ENCODE measurements at places on chromosomes 5 and 9.

DNA sequence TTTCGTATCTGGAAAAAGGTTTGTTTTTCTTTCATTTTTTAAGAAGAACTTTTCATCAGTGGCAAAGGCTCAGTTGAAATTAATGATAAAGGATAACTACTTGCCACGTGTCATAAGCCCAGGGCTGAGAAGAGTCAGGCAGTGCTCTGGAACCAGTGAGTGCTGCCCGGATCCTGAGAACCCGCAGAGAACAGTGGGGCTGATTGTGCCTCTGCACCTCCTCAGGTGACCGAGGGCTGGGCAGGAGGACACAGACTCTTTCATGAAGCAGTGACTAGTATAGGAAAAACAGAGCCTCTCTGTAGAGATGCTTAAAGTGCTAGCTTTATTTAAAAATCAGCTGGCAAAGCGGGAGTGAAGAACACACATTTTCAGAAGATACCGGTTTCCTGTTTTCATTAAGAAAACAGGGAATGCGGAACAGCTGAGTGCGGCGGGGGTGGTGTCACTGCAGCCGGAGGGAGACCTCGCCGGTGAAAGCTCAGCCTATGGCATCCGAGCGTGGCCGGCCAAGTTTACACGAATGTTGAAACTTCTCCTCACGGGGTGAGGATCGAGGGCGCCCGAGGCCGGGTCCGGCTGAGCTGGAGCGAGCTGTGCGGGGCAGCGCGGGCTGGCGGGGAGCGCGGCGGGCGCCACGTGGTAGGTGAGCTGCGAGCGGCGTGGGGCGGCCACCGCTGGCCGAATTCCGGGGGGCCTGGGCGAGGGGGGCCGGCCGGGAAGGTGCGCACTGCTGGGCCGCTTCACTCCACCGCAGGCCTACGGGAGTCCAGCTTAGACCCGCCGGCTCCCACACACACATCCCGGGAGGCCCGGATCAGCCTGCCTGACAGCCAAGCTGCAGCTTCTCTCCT is 134.7 kb upstream of the DMRT1 start:
- DNase-seq = peak; percentile 67

- DNase-seq = no peak
These were observed 61.4 kb downstream of the SLC44A1 start for GRCh38 chr9:105305856-105306255.

DNA sequence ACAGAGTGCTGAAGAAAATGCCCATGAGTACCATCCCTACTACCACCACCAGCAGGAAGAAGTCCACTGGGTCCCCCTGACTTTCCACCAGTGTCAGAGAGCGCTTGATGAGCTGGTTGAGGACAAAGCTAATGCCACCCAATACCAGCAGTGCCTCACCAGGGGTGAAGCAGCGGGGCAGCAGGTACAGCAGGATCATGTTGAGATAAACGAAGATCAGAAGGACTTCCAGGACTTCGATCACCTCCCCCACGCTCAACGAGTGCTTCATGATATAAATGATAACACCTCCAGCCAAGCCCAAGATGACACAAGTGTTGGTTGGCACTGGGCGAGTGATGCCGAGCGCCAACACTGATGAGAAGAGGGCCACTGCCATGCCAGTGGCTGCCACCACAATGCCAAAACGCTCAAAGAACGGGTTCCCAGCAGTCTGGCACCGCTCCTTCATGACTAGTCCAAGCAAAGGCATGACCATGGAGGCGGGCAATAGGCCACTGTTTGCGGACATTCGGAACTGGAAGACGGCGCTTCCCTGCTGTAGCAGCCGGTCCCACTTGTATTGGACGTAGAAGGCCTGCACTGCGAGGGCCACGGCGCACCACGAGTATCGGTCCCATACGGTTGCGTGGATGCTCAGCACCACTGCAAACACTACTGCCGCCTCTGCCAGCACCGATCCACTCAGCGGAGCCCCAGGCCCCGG is 679 bp downstream of the DOLK start:
- no peak for DNase-seq

DNA sequence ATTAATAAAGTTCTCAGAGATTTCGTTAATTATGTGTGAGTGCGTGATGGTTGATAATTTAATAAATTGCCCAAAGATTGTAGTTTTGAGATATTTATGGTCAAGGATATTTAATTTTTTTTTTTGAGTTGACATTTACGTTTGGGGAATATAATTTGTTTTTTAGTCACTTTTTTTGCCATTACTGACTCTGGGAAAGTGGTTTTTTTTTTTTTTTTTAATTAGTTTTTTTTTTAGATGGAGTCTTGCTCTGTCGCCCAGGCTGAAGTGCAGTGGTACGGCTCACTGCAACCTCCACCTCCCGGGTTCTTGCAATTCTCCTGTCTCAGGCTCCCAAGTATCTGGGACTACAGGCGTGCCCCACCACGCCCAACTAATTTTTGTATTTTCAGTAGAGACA is 1.7 kb downstream of the BDP1 start:
- no peak for DNase-seq

GRCh38 chr9:12183321-12183720 is 509.9 kb upstream of the TYRP1 start:
- no peak for DNase-seq

- DNase-seq = no peak
These were observed 31.5 kb downstream of the RAPGEF1 start for GRCh38 chr9:131708226-131709002.

GRCh38 chr9:18056269-18056992 is 417.5 kb upstream of the ADAMTSL1 start:
- no peak for DNase-seq

DNA sequence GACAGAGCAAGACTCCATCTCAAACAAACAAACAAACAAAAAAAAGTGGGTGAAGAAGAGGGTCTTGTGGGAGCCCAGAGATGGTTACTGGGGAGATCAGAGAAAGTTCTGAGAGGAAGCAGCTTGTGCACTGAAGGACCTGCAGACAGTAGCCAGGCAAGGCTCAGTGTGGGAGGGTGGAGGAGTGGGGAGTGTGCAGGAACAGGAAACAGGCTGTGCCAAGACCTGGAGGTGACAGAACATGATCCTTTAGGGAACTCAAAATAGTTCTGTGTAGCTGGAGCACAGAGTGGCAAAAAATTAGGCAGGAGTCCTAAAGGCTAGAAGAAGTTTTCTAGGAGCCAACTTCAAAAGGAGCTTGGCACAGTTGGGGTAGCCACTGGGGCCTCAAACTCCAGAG is 19.2 kb upstream of the NANS start:
- no peak for DNase-seq

DNA sequence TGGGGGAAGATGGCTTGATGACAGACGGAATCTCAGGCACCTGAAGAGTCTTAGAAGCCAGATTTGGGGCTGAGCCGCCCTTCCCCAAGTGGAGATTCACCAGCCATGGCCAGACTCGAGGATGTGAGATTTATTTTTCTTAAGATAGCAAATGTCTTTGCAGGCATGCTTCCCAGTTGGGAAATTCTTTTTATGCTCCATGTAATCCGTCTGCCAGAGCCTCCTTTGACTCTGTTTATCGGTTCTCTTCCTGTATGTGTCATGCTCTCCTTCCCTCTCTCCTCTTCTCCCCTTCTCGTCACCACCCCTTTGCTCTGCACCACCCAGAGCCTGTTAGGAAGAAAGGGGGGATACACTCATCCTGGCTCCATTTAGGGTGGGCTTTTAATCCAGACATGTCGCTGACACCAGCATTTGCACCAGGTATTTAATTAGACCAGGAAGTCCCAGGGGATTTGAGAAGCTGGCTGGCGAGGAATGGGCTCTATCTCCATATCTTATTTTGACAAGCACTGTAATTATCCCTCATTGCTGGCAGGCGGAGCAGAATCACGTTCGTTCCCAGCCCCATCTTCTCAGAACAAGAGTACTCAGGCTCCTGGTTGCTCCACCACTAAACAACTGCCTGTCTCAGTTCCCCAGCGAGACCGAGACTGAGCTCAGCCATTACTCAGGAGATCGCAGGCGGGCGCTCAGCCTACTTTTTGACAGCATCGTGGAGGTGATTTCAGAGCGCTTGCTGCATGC is 50.9 kb downstream of the KCNIP1 start:
- peak; percentile 32 for DNase-seq

DNA sequence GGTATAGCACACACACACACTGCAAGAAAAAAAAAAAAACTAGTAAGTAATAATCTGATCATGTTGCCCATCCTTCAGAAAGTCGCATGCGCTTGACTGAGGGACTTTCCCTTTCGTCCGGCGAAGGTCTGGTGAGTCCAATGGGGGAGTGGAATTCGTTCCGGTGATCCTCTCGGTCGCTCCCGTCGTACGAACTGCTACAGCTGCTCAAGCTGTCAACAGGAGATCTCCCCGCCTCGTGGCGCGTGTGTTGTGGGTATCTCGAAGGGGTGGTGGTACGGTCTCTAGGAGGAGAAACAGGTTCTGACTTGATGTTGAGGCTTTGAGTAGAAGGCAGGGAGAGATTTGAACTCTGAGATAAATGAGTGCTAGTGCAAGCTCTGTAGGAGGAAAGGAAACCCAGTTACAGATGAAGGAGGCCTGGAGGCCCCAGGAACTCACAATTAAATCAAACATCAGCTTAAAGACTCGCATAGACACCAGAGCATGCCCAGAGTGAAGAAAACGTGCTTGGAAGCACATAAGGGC is 160.4 kb downstream of the MEF2C start:
- DNase-seq = peak; percentile 59

- no peak for DNase-seq
These were observed 86.9 kb downstream of the PTPN3 start for GRCh38 chr9:109411069-109411761.

DNA sequence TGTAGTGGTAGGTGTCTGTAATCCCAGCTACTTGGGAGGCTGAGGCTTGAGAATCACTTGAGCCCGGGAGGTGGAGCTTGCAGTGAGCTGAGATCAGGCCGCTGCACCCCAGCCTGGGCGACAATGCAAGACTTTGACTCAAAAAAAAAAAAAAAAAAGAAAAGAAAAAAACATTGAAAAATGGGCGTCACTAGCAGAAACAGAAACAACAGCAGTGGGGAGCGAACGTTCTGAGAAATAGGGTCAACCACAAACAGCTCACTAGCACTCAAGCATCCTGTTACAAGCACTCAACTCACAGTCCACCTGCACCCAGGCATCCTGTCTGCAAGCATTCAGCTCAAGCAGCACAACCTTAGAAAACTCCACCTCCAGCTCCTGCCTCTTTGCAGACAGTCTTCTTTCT is 17.2 kb downstream of the TRIM14 start:
- no peak for DNase-seq

- DNase-seq = no peak
These were observed 916 bp downstream of the SHLD3 start for GRCh38 chr5:65625743-65626142.

DNA sequence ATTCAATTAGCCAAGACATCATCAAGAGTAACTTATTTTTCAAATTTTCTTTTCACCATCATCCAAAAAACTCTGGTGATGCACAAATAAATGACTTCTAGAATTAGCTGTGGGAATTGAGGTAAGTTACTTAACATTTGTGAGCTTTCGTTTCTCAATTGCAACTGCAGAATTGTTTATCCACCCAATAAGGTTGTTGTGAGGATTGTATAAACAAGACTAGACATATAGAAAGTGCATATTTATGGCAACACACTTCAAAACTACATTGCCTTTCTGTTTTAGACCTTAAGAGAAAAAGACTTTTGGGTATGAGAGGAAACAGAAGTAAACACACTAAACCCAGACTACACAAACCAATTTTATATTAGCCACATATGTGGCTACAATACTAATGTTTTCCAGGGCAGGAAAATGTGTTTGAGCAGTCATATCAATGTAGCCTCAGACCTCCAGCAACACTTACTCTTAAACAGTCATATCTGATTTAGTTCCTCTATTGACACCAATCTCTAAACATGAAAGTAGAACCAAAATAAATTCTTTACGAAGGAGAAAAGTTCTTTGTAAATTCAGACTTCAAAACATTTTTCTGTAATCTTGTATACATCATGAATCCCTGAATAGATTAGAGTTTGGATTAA is 488.0 kb upstream of the CYLC2 start:
- DNase-seq = no peak

GRCh38 chr5:8700671-8701070 is 831.7 kb downstream of the MTRR start:
- DNase-seq = no peak

DNA sequence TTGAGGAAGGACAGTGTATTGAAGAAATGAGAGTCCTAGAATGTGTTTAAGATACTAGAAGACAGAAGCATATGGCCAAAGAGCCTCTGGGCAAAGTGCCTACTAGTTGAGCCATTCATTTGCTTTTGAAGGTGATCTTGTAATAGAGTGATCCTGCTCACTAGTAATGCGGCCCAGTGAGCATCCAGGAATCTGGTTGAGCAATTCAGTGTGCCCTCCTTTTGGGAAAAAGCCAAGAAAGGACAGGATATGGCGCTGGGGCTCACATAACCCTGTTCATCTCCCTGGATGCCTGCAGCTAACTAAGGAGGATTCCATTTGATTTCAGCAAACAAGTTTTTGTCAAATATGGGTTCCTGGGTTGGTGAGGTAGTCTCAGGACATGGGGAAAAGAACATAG is 16.3 kb downstream of the ADAM19 start:
- DNase-seq = no peak

DNA sequence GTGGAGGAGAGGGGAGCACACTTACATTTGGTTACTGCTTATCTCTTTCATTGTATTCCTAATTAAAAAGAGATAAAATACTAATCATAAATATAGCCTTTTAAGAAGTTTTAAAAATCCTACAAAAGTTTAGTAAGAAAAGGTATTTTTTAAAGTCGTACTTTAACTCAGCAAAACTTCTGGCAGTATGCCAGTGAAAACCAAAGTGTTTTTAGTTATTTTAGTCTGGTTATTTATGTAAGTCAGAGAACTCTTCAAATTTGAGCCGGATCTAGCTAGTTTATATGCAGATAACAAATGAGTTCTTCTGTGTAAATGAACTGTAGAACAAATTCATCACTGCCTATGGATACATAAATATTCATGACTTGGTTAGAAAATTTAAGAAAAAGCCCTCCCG is 36.5 kb upstream of the ANKDD1B start:
- DNase-seq = no peak

DNA sequence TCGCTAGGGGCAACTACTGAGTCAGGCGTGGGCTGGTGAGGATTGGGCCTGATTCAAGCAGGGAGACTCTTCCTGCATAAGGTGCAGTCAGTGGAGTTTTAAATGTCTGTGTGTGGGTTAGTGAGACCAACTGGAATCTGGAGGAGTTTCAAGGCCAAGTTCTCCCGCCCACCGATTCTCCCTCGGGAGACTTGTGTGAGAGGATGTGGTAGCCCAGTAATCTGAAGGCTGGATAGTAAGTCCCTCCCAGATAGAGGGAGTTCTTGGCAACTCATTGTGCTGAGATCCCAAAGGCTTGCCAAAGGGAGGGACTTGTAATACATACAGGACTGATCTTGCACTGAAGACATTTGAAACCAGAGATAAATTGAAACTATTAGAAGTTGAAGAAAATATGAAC is 51.8 kb downstream of the WDR36 start:
- no peak for DNase-seq
